Kidney capillary endothelial cell (primary cell): ENCODE measurements at places on chromosomes 16 and 17.
A peak's percentile ranks its signal among the peaks of the same experiment; 100 is the strongest.

DNA sequence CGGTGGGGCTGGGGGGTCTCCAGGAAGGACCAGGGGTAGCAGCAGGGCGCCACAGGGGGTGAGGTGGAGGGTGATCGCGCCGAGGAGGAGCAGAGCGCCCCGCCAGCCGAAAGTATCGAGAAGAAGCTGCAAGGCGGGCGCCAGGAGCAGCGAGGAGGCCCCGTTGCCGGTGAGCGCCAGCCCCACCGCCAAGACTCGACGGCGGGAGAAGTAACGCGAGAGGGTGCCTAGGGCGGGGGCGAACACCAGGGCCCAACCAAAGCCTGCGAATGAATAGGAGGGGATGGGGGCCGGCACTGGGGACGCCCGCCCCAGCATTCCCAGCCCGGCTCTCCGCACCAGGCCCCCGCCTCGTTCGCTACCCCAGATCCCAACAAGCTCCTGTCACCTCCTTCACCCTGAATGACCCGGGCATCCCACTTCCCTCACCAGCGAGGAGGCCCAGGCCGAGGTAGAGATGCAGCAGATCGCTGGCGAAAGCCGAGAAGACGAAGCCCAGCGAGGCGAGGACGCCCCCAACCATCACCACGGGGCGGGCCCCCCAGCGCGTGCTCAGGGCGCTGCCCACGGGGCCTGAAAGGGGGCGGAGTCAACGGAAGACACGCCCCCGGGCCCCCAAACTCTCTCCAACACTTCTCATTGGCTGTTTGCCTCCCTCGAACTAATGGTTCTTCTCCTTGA lies 1.3 kb downstream of the SLC16A11 start:
- DNase-seq, result no peak

- DNase-seq, result no peak
Measured at GRCh38 chr17:13484020-13484419, 117.7 kb downstream of the HS3ST3A1 start.

GRCh38 chr17:57107498-57108101 lies 22.6 kb downstream of the AKAP1 start:
- no peak for DNase-seq

GRCh38 chr16:65825191-65825856 lies 541.2 kb upstream of the CDH5 start:
- no peak for DNase-seq

GRCh38 chr16:51641191-51641765 lies 490.2 kb upstream of the SALL1 start:
- DNase-seq, result no peak

DNA sequence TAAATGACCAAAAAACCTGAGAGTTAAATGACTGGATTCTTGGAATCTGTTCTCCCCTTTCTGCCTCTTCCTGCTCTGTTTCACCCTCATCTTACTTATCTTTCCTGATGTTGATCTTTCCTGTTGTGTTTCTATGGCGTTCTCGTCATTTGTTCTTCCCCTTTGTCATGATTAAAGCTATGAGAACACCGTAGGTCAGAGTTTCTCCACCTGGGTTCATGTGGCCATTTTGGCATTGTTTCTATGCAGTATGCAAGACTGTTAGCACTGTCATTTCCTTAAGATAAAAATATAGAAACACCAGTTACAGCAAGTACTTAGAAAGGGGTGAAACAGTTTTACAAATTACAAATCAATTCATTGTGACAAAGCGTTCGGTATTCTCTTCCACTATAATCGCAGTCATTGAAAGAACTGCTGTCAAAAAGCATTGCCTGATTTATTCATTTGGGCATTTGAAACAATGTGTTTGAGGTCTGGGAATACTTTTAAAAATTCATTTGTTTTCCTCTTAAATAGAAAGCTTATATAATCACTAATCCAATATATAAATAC lies 166.0 kb downstream of the PHKB start:
- no peak for DNase-seq

GRCh38 chr16:15642557-15643047 lies 352 bp downstream of the MARF1 start:
- DNase-seq, result peak; percentile 50

DNA sequence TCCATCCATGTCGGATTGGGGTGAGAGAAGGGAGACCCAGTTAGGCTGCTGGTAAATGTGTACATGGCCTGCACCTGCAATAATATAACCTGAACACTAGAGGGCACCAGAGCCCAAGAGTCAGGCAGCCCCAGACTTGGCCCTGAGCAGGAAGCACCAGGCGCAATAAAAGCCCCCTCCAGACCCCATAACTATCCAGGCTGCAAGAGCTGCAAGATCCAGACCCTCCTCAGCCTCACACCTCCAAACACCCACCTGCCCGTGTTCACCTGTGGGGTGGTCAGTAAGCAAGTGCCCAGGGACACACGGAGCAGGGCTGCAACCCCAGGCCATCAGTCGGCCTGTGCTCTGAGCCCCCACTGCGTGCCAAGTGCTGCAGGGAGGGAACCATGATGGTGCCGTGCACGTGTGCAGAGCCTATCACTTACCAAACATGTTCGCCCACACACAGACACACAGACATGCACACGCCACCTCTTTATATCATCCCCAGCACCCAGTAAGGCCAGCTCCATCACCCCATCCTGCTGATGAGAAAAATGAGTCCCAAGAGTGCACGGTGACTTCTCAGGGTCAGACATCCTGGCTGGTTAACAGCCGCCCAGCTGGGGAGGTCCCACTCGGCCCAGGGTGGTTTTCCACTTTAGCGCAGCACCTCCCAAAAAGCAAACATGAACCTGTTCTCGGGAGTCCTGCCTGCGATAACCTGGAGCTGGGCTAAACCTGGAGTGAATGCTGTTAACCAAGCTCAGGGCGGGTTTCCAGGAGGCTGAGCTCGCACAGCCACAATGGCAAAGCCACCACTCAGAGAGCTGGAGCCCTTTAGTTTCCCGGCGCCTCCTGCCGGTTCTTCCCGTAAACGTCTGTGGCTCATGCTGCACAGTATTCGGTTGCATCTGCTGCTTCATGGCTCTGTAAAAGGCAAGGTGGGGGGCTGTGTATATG lies 439.8 kb downstream of the SOX9 start:
- peak; percentile 37 for DNase-seq

GRCh38 chr16:53183442-53183841 lies 128.7 kb downstream of the CHD9 start:
- no peak for DNase-seq

GRCh38 chr17:6995500-6996255 lies at the start of gene ALOX12:
Gene ALOX12 (plus strand): TSS chr17:6996049. CDS start chr17:6996118, 69 bp downstream.
- DNase-seq, result no peak

GRCh38 chr17:45162025-45162687 lies 481 bp downstream of the HEXIM2 start:
- no peak for DNase-seq

- DNase-seq, result peak; percentile 33
Measured at GRCh38 chr17:29292992-29293889, 707 bp downstream of the NUFIP2 start.

GRCh38 chr16:35516551-35516950 lies 2057.1 kb downstream of the TP53TG3F start:
- no peak for DNase-seq

DNA sequence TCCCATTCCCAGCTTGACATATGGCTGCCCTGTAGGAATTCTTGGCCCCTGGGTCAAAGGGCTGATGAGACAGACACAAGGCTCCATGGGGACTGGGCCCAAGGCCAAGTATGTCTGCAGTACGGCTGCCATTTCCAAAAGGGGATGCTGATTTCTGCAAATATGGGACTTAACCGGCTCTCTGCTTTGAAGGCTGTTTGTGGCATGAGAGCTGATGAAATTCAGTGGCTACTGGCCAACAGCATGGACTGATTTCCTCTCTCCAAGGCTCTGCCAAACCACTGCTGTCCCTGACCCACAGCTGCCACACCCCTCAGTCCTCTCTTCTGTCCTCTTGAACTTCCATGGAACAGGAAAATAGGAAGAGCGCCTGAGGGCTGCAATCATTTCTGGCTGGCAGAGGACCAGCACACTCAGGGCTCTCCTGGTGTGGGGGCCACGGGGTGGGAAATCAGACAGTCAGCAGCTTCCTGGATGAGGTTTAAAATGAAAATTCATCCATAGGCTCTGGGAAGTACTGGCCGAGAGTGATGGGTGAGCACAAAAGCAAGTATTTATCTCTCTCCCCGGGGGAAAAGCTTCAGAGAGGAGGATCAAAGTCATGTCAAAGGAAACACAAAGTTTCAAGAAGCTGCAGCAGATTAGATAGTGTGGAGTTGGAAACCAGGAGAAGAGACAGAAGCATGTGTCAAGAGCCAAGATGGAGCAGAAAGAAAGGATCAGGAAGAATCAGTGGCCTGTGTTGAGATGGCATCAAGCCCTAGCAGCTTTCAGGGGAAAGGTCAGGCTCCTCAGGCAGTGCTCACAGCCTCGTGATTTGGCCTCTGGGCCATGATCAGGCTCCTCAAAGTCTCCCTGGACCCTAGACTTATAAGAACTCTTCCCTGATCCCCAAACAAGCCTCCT lies 64.1 kb upstream of the SREBF1 start:
- DNase-seq, result peak; percentile 83

DNA sequence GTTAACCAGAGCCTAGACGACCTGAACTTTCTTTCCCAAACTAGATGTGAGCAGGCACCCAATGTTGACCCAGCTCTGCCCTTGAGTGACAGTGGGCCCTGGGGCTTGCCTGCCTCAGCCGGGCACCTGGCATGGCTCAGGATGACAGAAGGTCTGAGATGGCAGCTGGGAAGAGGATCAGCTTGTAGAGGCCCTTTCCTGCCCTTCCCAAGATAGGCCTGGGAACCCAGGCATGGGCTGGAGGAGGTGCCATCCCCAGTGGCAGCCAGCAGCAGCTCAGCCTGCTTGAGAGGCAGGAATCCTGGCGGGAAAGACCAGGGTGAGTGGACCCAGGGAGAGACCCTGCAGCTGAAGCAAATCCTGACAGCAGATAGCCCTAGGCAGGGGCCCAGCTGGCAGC lies 59.1 kb downstream of the PIPOX start:
- no peak for DNase-seq

GRCh38 chr16:88691924-88692560 lies 5.7 kb upstream of the SNAI3 start:
- no peak for DNase-seq

DNA sequence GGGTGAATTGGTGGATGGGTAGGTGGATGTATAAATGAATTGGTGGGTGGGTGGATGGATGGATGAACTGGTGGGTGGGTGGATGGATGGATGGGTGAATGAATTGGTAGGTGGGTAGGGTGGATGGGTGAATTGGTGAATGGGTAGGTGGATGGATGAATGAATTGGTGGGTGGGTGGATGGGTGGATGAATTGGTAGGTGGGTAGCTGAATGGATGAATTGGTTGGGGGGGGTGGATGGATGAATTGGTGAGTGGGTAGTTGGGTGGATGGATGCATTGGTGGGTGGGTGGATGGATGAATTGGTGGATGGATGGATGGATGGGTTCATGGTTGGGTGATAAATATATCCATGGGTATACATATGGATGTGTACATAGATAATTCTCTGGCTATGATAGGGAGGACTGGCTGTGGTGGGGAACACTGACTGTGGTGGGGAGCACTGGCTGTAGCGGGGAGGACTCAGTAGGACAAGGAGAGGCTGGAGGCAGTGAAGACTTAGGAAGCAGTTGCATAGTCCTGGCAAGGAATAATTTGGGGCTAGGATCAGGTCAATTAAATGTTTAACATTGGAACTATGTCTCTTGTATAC lies 54.4 kb downstream of the ABCC1 start:
- DNase-seq, result no peak

- DNase-seq, result no peak
Measured at GRCh38 chr16:88431651-88432050, 21.4 kb upstream of the ZFPM1 start.

- DNase-seq, result no peak
Measured at GRCh38 chr16:84226026-84226425, 13.8 kb downstream of the KCNG4 start.

GRCh38 chr17:43015579-43015978 lies 6.6 kb downstream of the VAT1 start:
- DNase-seq, result peak; percentile 59

DNA sequence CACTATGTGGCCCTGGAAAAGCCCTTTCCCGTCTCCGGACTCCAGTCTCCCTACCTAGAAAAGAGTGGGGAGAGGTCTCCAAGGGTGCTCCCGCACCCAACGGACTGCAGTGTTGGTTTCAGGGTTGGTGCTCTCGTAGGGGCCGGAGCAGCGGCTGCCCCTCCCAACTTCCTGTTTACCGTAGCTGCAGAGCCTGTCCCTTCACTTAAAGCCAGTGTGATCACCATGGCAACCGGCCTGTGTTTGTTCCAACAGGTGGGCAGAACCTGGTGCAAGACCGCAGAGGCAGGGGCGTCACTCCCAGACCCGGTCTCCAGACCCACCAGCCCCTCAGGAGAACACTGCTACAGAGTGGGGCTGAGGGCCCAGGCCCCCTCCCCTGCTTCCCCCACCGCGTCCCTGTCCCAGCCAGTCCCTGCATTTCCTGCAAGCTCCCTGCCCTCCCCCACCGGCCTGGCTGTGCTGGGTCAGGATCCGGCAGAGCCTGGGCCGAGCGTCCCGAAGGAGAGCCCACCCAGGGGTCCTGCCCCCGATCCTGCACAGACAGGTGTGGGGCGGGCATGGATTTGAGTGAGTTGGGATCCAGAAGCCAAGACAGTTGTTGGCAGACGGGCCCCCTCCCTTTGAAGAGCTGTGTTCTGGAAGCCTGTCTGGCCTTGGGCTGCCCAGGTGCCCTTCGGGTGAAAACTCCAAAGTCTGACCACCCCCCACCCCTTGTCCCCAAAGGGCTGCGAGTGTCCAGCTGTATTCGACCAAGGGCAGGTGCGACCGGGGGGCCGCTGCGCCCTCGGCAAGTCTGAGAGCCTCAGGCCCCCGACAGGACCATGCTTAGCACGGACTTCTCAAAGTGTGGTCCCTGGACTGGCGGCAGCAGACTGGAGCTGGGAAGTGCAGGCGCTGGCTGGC lies 1.5 kb upstream of the BAIAP3 start:
- DNase-seq, result peak; percentile 52

DNA sequence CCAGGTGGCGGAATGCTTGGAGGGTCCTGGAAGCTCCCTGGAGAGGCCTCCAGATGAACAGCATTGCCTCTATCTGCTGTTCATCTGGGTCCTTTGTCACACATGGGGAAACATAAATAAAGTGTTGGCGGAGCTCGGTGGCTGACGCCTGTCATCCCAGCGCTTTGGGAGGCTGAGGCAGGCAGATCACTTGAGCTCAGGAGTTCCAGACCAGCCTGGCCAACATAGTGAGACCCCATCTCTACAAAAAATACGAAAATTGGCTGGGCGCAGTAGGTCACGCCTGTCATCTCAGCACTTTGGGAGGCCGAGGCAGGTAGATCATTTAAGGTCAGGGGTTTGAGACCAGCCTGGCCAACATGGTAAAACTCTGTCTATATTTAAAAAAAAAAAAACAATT lies 2.2 kb downstream of the MYADML2 start:
- DNase-seq, result no peak

GRCh38 chr17:9206741-9207332 lies 185.5 kb downstream of the NTN1 start:
- DNase-seq, result no peak

- DNase-seq, result no peak
Measured at GRCh38 chr17:44384281-44384822, 5.1 kb downstream of the ITGA2B start.

- no peak for DNase-seq
Measured at GRCh38 chr17:78330570-78331224, 29.2 kb downstream of the SOCS3 start.

GRCh38 chr16:2953706-2954627 lies 10.1 kb upstream of the KREMEN2 start:
- DNase-seq, result no peak
